ENCODE measurements at places on chromosomes 4 and X.

GRCh38 chr4:148302416-148302815, 139.8 kb downstream of the NR3C2 start:
- DNase-seq = no peak

DNA sequence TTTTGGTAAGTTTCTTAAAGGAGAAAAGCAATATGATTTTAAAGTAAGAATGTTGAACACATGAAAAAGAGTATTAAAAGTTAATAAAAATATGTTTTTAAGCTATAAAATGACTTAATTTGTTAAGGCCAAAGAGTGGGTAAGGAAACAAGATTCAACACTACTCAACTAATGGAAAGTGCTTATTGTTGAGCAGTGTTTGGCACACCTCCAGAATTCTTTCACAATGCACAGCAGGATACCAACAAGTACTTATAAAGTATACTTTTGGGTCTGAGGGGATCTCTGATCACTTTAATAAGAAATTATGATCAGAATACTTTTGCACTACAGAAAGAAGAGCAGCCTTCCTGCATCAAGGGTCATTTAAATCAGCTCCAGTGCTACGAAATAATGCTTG, 5.9 kb downstream of the LAMP2 start:
- no peak for DNase-seq

- DNase-seq = no peak
These were observed 53.2 kb downstream of the HADH start for GRCh38 chr4:108042927-108043326.

GRCh38 chrX:68832101-68832416, 3.2 kb downstream of the EFNB1 start:
- no peak for DNase-seq

- DNase-seq = no peak
These were observed 1008.0 kb downstream of the GLUD2 start for GRCh38 chrX:122055460-122055859.

Data from activated gamma-delta T cell treated with anti-CD3 and anti-CD28 coated beads, Interleukin-2, amount 50 U/mL, for 16 hours (primary cell).